ENCODE measurements at places on chromosomes 2 and 18.

DNA sequence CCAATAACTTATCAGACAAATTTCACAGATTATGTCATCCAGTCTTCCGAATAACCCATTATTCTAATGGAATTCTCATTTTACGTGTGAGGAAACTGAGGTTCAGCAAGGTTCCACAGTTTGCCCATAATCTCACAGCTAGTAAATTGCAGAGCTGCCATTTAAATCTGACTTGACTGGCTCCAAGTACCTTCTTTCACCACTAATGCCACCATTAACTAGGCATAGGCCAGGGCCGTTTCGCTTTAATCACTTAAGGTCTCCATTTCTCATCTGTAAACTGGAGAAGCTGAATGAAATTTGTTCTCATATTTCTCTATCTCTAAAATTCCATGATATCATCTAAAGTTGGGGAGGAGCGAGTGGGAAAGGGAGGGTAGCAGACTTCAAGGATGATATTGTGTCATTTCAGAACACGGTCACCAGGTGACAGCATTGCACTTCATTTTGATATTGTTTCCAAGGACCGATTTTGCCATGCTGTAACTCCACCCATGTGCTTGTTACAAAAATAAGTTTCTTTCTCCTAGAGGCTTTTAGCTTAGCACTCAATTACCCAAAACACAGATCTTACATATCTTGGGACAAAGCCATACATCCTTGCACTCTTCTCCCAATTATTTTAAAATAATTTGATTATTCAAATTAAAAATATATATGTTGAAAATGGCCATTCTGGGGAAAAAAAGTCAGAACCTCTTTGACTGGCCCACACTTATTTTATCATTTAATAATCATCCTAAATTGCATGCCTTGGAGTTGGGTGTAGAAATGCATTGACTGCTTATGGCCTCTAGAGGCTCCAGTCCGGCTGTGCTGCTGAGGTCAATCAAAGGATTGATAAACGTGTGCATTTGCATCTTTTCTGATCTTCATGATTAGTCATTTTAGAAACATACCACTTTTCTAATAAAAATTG, 123.8 kb downstream of the AKAIN1 start:
- H3K4me3 ChIP-seq = no peak overlapping the region
- no peak overlapping the region for H3K27ac ChIP-seq
- no peak for DNase-seq
- H3K36me3 ChIP-seq = no peaks in the 10 kb centered on the region
- H3K27me3 ChIP-seq = peaks cover 4% of the 10 kb centered on the region
- H3K4me1 ChIP-seq = no peaks in the 10 kb centered on the region

DNA sequence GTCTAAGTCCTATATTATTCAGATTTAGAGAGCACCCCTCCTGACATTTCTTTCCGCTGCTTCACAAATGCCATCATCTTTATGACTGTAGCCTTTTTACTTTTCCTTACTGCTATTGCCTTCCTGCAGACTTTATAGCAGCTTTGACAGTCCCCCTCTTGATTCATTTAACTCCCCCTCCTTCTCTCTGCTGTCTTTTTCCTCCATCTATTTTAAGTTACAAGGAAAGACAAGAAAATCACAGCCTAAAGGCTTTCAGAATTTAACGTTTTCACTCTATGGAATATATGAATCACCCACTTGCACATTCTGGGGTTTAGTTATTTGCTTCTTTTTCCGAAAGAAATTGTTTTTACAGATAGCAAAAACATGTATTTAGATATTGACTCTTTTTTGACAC, 183.4 kb upstream of the SETBP1 start:
- DNase-seq = no peak
- no peak overlapping the region for H3K4me3 ChIP-seq
- H3K27ac ChIP-seq = no peak overlapping the region
- no peaks in the 10 kb centered on the region for H3K4me1 ChIP-seq

DNA sequence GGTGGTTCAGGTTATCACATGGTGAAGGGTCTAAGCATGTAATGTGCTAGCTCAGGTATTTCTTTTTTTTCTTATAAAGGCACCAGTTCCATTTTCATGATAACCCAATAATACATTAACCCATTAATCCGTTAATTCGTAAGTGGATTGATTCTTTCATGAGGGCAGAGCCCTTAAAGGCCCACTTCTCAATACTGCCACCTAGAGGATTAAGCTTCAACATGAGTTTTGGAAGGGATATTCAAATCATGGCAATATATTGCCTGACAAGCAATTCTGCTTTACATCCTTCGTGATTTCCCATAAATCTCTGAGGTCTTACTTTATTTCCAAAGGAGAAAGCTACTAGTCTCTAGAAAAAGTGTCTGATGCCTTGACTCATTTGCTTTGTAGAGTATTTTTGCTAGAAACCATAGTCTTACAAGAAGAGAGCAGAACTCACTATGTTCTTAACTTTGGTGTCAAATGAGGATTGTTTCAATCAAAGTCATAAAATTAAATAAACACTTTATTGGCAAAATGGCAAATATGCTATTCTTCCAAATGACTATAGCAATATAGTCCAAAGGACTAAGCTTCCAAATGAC, 271.3 kb downstream of the KCNS3 start:
- H3K4me3 ChIP-seq = no peak overlapping the region
- H3K27ac ChIP-seq = no peak overlapping the region
- no peaks in the 10 kb centered on the region for H3K4me1 ChIP-seq
- no peak for DNase-seq

GRCh38 chr2:85584857-85585780, 888 bp downstream of the VAMP5 start:
- no peaks in the 10 kb centered on the region for H3K36me3 ChIP-seq
- no peak for DNase-seq
- H3K27me3 ChIP-seq = no peaks in the 10 kb centered on the region
- peaks cover 2% of the 10 kb centered on the region for H3K4me1 ChIP-seq

DNA sequence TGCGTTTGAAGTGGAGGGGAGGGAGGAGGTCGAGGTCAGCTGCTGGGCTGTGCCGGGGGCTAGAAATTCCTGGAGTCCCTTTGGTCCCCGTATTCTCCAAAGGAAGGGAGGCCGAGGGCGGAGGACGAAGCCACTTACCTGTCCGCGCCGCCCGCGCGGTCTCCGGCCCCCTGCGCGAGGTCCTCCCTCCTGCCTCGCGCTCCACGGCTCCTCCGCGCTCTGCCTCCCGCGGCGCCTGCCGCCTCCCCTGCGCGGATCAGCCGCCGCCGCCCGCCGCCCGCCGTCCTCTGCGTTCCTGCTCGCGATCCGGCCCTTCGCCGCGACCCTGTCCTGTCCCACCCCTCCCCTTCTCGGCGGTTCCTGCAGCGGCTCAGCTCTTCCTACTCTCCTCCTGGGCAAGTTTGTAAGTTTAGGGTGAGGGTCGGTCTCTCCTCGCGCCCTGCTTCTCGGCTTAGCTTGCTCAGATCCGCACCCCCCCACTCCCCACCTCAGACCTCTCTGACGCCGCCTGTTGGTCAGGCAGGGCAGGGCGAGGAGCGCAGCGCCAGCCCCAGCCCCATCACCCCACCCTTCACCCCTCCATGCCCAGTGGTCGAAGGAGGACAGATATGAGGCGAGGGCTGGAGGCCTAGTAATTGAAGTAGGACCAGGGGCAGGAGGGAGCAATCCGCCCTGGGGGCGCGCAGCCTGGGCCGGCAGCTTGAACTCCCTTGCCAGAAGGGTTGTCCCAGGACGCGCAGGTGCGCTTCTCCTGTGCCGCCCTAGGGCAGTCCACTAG, 9.7 kb upstream of the SKOR2 start:
- no peak overlapping the region for H3K27ac ChIP-seq
- H3K4me3 ChIP-seq = no peak overlapping the region
- H3K27me3 ChIP-seq = peaks cover 7% of the 10 kb centered on the region
- no peaks in the 10 kb centered on the region for H3K4me1 ChIP-seq

Data from breast epithelium (tissue), 4 donors.